ENCODE measurements at places on chromosomes 5 and 9. TPM values are rescaled to one million over a fixed set of nuclear protein-coding genes. Genes with fewer than 3 reads are reported as not detected.

Gene GRXCR2
- total RNA-seq = not detected

Gene PCDHA13
- total RNA-seq = not detected

Gene FAM78A
- 80.9 TPM for total RNA-seq

Gene GHR
- total RNA-seq = not detected

Gene CKMT2
- total RNA-seq = not detected

Gene CAMK4
- 274 TPM for total RNA-seq

Gene AMACR
- 4.9 TPM for total RNA-seq

Gene PCDHB1
- total RNA-seq = not detected

Gene FBLL1
- total RNA-seq = not detected

Gene MRPS27
- total RNA-seq = 45.2 TPM

Gene ALDH1A1
- 0.30 TPM for total RNA-seq

Gene FOXD4L6
- not detected for total RNA-seq

Gene PCDHA4
- not detected for total RNA-seq

Gene PCDHAC2
- total RNA-seq = not detected

Gene GM2A
- total RNA-seq = 12.5 TPM

Gene FAM240B
- not detected for total RNA-seq

Gene TAF11L5
- total RNA-seq = not detected

Gene IFNB1
- total RNA-seq = not detected

Gene TTC23L
- total RNA-seq = 0.94 TPM

Gene PCDHGB5
- total RNA-seq = 0.47 TPM

Gene NMUR2
- total RNA-seq = not detected

Gene COL5A1
- total RNA-seq = 0.26 TPM

Gene BARHL1
- not detected for total RNA-seq

Gene PSAT1
- 28.3 TPM for total RNA-seq

Gene SPINK4
- total RNA-seq = not detected

Gene KCNV2
- not detected for total RNA-seq
